Stimulated activated effector memory CD8-positive, alpha-beta T cell treated with anti-CD3 and anti-CD28 coated beads, Interleukin-12 subunit alpha, Interleukin-12 subunit beta, amount 100 ng/mL, for 72 hours (primary cell): ENCODE measurements at places on chromosomes 11 and 22.

- DNase-seq = no peak
Measured at GRCh38 chr11:37512156-37512780, 914.2 kb upstream of the RAG2 start.

GRCh38 chr11:106105986-106106385 lies 28.5 kb downstream of the AASDHPPT start:
- no peak for DNase-seq

- no peak for DNase-seq
Measured at GRCh38 chr22:46297151-46297812, 612 bp downstream of the GTSE1 start.

GRCh38 chr11:24637520-24637919 lies 140.7 kb downstream of the LUZP2 start:
- no peak for DNase-seq

DNA sequence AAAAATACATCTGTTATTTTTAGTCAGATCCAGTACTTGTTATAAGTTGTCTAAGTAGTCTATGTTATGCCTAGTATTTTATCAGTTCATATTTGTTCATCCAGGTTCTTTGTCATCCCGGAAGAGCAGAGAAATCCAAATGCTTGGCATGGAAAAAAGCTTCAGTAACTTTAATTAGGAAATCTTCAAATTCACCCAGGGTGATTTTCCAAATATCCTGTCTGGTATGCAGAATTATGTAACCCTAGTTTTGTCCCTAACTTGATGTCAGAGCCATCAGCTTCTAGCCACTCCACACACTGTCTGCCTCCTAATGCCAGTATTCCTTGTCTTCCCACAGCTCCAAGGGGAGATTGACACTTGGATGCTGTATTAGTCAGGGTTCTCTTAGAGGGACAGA lies 216.2 kb downstream of the ARHGAP42 start:
- DNase-seq = no peak

DNA sequence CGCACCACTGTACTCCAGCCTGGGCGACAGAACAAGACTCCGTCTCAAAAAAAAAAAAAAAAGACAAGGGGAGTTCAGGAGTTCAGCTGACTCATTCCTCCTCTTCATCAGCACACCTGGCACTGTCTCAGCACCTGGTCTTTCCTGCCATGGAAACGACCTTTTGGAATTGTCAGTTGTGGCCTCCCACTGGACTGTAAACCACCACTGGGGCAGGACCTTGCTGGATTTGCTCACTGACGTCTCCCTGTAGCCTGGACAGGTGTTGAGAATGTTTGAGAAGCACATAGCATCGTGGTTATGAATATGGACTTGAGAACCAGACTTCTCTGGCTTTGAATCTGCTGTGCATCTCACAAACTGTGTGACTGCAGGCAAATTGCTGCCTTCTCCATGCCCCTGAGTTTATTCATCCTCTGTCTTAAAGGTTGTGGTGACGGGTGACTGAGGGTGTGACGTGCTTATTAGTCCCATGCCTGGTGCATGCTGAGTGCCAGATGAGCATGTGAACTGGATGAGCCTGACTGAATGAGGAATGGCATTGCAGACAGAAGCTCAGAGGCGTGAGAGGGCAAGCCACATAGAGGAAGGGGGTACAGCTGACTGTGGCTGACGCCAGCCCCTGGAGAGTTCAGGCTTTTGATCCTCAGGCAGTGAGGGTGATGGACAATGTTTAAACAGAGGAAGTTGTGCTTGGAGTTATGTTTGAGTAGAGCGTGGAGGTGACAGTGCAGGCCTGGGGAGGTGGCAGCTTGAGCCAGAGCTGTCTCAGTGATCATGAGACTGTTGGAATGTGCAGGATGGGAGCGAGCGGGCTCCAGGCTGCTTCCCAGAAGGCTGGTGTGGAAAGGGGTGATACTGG lies 12.7 kb downstream of the TOM1 start:
- DNase-seq = no peak

- no peak for DNase-seq
Measured at GRCh38 chr11:57699813-57700212, 12.2 kb downstream of the MED19 start.

DNA sequence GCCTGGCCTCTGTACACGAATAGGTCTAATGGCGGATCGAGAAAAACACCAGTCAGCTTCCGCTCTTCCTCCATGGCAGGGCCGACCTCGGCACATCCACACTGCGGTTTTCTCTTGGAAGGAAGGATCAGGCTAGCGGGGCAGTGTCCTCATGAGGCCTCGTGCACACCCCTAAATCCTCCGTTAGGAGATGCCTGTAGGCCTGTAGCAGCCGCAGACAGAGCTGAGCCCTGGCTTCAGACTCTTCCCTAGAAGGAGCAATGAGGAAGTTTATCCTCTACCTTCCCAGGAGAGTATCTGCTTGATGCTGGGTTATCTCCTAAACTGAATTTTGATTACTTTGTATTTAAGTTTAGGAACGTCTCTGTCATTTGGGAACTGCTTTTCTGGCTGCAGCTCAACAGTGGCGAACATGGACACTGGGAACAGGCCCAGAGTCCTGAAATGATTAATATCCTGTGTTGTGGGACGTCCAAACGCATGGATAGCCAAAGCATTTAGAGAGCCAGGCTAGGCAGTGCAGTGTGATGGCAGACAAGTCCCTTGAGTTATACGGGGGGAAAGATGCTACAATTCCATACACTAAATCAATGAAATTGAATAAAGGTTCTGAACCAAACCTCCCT lies 16.5 kb upstream of the BMAL1 start:
- DNase-seq = no peak

DNA sequence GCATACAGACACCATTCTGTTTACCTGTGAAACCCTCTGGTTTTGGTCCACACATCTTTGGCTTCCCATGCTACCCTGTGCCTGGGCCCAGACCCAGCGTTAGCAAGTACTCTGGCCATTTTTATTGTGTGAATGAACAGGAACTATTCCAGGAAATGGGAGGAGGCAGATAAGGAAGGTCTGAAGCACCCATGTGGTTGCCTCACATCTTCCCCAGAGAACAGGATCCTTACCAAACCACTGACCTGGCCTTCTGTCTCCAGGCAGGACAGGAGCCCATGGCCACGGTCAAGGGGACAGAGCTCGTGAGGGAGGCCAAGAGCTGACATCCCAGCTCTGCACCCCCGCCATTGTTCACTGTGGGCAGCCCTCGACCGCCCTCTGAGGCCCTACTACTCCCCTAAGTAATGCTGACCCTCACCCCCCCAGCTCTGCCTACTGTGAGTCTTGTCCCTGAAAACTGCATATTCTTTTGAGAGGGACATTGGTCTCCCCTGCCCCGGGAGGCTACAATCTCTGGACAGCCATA lies 97.7 kb upstream of the TP53I11 start:
- no peak for DNase-seq

GRCh38 chr11:113729456-113729855 lies 23.3 kb upstream of the TMPRSS5 start:
- DNase-seq = no peak

GRCh38 chr22:38843201-38843656 lies 599 bp downstream of the NPTXR start:
- DNase-seq = peak; percentile 44

DNA sequence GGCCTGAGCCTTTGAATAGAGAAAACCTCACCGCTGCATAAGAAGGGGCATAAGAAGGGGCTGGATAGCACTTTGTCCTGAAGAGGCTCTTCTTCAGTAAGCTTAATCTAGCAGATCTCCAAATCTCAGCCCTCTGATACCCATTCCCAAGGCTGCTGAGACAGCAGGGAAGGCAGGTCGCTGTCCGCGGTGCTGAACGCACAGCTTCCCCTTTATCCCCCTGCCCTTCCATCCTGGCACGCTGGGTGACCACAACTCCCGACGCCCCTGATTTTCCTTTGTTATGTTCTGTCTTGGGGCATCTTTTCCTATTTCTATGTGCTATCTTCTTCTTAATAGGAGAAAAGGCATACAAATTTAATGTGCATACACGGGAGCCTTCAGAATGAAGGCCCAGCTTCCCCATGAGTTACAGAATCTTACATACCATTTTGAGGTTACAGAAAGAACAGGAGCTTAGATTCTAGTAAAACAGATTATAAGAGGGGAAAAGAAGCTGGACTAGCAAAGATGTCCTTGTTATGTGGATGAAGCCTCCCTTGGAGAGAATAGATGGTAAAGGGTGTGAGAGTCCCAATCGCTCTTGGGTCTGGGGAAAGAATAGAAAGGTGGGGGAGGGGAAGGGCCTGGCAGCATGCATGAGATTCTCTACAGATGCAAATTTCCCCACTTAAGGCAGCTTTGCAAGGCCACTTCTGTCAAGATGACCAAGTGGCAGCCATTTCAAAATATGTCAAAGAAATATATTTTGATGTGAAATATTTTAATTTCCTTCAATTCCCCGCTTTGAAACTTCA lies 5.7 kb upstream of the SULT4A1 start:
- no peak for DNase-seq

GRCh38 chr11:25453471-25453870 lies 878.5 kb upstream of the ANO3 start:
- DNase-seq = no peak

DNA sequence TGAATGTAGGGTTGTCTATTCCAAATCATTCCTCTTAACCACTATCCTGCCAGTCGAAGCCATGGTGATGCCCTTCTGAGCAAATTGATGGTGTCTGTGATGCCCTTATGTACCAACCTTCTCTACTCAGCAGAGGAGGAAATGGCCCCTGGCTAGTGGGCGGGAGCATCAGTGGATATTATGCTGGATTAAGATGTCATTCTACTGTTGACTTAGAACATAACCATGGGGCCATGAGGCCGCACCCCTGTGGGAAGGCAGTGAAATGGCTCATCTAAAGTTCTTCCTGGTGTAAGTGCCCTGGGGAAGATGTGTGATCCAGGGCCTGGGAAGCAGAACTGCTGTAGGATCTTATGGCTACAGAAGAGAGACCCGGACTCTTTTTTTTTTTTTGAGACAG lies 20.7 kb upstream of the P2RY2 start:
- no peak for DNase-seq

GRCh38 chr11:130886704-130887103 lies 29.6 kb downstream of the SNX19 start:
- DNase-seq = no peak

GRCh38 chr11:103420593-103420992 lies 311.4 kb downstream of the DYNC2H1 start:
- no peak for DNase-seq

GRCh38 chr22:44525941-44526778 lies 28.1 kb upstream of the RTL6 start:
- DNase-seq = no peak

GRCh38 chr11:26930518-26931247 lies 63.2 kb upstream of the FIBIN start:
- no peak for DNase-seq

DNA sequence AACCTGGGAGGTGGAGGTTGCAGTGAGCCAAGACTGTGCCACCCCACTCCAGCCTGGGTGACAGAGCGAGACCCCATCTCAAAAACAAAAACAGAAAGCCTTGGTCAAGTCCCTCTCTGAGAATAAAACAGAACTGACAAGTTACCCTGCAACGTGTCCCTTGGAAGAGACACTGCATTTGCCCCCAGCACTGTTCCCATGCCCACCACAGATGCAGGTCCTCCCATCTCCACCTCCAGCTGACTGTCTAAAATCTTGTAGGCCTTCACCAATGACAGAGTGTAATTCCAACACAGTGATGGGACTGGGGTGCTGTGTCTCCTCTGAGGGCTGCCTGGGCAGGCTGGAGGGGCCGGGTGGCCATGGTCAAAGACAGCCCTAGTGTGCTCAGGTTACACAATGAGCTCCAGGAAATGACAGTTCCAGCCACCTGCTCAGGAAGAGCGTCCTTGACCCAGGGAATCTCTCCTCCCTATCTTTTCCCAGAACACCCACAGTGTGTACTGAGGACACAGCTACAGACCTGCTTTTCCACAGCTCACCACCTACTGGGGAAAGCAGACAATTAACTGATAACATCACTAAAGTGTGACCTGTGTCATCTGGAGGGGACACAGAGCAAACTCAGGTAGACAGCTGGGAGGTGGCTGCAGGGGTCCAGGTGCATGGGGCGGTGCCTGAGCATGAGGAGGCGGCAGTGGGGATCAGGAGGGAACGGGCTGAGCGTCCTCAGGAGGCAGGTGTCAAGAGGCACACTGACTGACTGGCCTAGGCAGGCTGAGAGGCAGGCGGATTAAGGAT lies 56.4 kb downstream of the ARFGAP3 start:
- no peak for DNase-seq

GRCh38 chr11:73804712-73805111 lies 17.0 kb downstream of the MRPL48 start:
- DNase-seq = no peak

DNA sequence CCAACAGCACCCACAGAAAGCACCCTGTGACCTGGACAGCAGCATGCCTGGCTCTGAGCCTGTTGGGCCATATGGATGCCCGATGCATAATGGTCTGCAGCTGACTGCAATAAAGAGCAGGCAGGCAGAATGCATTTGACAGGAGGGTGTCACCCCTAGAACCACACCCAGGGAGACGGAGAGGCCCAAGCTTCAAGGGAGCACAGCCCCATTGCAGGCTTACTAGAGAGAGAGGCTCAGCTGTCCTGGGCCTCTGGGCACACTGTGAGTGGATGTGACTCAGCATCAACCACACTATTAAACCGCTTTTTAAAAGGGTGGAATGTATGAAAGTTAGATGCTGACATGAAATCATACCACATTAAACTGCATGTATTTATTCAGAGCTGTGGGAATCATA lies 365.3 kb downstream of the CTTN start:
- DNase-seq = no peak

DNA sequence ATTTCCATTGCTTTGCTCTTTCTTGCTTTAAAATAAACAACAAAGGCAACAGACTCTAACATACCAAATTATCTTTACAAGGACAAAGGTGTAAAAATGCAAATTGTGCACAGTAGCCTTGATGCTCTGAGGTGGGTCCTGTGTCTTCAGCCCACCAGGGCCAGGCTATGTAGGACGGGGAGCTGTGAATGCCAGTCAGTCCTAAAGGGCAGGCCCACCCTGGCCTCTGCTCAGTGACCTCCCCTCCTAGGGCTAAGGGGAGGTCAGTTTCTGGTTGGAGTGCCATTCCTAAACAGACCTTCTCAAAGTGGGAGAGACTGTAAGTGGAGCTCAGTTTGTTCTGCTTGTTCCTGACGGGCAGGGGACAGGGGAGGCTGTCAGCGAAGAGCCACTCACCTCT lies 78.0 kb upstream of the SUSD2 start:
- DNase-seq = no peak
